ENCODE measurements at places on chromosomes 16 and 17.

DNA sequence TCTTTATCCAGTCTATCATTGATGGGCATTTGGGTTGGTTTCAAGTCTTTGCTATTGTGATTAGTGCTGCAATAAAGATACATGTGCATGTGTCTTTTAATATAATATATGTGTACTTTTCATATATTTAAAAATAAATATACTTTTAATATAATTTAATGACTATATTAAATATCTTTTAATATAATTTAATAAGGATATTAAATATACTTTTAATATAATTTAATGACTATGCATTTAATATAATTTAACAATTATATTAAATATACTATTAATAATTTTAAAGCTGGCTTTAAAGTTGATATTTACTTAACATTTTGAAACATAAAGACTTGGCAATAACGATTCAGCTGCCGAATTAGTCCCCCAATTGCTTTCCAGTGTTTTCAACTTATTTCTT, 1.2 kb downstream of the CCL23 start:
- DNase-seq = no peak

- DNase-seq = no peak
Measured at GRCh38 chr17:79079421-79080200, 5.0 kb downstream of the ENGASE start.

DNA sequence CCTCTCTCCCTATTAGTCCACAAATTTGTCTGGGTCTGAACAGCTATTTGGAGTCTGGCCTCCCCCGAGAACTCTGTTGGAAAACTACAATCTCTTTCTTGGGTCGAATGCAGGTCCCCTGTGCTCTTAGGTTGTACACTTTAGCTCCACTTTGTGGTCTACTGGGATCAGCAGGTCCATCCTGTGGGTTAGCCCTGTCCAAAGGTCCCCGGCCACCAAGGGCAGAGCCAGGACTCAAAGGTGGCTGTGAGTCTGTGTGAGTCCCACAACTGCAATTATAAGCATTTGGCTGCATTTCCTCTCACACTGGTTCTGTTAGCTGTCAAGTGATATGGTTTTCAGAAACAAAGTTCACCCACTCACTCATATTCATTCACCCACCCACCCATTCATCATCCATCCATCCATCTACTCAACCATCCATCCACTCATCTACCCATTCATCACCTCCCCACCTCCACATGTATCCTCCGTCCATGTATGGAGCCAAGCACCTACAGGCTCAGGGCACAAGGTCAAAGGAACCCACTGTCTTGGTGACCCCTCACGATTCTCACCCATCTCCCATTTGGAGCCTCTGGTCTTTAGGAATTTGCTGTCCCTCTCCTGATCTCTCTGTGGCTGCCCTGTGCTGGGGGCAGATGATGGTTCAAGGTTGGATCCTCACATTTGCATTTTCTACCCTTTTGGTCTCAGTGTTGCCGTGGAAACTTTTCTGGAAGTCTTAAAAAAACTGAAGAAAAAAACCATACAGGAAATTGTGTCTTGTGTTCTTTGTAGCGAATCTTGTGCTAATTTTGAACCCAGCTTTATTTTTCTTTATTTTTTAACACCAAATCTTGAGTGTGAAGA, 45.8 kb downstream of the IRF8 start:
- no peak for DNase-seq

DNA sequence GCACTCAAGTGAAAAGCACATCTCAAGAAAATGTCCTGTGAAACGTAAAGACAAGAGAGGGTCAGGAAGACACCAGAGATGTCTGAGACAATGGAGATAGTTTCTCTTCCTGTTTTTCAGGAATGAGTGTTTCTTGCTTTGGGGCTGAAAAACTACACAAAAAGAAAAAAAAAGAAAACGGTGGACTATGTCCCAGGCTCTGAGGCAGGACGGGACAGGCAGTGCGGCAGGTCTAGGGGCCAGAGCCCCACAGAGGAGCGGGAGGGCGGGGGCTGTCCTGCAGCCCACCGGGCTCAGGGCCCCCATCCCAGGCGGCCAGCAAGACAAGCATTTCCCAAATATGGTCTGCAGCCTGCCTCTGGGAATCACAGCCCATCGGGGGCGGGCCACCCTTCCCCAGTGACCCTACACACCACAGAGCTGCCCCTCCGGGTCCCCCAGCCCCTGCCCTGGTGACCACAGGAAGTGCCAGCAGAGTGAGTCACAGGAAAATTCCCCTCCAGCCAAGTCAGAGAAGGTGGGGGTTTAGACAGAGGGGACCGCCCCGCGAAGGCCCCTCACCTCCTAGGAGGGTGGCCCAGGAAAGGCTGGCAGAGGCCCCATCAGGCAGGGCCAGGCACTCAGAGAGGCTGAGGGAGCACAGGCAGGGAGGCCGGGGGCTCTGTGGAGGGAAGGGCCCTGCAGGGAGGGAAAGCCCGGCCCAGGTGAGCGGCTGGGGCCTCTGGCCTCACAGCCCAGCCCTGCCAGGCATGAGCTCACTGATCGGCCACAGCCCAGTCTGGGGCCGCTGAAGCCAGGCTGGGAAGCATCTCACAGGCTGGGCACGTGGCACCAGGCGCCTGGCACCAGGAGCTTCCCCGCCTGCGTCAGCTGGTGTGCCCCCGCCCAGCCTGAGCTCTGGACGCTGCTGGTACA, 6.3 kb downstream of the BCAR1 start:
- no peak for DNase-seq

GRCh38 chr17:5437721-5438317, 1.1 kb downstream of the C1QBP start:
- DNase-seq = no peak

DNA sequence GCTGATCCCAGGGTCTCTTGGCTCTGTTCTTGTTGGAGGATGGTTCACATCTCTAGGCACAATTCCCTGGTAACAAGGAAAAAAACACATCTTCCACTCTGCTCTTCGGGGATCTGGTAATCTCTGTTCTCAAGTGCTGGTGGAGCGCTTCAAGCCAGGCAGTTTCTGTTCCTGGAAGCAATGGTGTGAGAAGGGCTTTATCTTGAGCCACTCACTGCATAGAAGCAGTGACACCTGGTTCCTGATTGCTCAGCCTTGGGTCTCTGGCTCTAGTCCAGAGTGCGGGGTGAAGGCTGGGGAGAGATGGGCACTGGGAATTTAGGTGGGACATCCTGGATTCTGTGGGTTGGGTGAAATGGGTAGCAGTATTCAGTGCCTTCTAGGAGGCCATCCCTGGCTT, 14.1 kb downstream of the AKAP1 start:
- no peak for DNase-seq

DNA sequence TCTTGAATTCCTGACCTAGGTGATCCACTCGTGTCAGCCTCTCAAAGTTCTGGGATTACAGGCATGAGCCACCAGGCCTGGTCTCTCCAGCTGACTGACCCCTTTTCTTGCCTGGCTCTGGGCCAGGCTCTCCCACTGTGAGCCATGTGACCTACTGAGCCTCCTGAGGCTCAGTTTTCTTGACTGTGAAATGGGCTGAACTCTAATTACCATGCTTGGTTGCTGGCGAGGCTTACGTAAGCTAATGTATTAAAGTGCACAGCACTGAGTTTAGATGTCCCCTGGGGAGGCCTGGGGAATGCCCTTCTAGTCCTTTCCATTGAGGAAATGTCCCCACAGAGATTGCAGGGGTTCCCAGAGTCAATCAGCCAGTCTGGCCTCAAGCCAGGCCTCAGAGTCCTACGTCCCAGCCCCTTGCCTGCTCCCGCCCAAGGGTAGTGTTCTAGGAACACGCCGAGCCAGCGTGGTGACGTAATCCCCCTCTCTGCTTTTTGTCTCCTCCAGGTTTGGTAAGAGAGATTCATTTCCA, 45.8 kb upstream of the LGALS9 start:
- DNase-seq = no peak

- no peak for DNase-seq
Measured at GRCh38 chr16:58094026-58094425, 35.2 kb downstream of the CFAP20 start.

- DNase-seq = no peak
Measured at GRCh38 chr16:76318565-76318964, 41.4 kb downstream of the CNTNAP4 start.

All from inflammatory macrophage (primary cell).